ENCODE measurements at places on chromosomes 2 and 18.

DNA sequence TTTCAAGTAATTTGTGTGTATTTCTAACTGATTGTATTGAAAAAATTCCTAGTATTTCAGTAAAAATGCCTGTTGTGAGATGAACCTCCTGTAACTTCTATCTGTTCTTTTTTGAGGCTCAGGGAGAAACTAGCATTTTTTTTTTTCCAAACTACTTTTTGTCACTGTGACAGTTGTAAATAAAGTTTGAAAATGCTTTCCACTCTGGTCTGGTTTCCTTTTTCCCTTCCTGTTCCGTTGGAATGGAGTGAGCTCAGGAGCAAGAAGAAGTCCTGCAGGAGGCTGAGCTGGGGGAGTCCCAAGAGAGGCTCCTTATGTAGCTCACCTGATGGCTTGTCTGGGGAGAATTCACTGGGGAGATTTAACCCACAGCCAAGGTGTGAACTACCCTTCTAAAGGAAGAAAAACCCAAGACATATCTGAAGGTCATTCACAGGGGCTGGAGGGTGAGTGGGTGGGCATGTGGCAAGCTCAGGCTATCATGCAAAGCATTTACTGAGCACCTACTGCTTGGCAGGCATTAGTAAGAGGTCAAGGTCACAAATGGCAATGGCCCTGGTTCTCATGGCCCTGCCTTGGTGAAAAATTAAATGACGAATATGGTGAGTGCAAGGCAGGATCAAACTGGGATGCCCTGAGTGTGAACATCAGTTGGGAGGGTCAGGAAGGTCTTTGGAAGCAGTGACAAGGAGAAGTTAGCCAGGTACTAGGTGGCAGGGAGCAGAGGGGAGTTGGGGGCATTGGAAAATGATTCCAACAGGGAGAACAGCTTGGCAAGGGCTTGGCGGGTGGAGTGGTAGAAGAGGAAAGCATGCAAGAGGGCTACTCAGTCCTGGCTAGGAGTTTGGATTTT lies 28.7 kb downstream of the LBH start:
- no peak for DNase-seq

GRCh38 chr18:63282793-63283192 lies 36.8 kb downstream of the BCL2 start:
- DNase-seq = no peak

DNA sequence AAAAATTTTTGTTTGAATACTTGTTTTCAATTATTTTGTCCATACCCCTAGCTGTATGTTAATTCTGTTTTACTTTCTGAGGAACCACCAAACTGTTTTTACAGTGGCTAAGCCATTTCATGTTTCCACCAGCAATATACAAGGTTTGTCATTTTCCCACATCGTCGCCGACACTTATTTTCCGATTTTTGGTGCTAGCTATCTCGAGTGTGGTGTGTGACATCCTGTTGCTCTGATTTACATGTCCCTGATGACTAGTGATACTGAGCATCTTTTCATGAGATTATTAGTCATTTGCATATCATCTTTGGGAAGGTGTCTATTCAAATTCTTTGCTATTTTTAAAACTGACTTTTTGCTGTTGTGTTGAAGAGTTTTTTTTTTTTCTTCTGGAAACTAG lies 7.2 kb upstream of the GPC1 start:
- DNase-seq = no peak

- peak; percentile 63 for DNase-seq
Observed at GRCh38 chr2:20049637-20050036, 1.8 kb downstream of the LAPTM4A start.

GRCh38 chr2:181677912-181678586 lies 2.3 kb downstream of the NEUROD1 start:
- DNase-seq = peak; percentile 62

DNA sequence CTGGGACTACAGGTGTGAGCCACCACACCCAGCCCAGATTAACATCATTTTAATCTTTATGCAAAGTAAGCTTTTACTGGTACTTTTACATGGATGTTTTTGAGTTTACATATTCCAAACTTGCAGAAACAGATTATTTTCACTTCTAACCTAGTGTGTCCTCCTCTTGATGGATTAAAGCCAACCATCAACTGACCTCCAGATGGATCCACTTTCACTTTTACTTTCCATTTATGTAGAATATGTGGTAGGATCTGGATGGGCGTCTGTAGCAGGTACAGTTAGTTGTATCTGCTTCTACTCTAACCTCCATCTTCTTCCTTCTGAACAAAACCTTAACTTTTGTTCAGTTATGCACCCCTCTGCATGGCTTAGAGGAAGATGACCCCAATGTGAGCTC lies 264.1 kb downstream of the CDH20 start:
- DNase-seq = no peak

- no peak for DNase-seq
Observed at GRCh38 chr2:9585486-9585885, 29.9 kb upstream of the ADAM17 start.

- DNase-seq = peak; percentile 66
Observed at GRCh38 chr18:57434536-57435494, at the start of gene ONECUT2. TSS of gene ONECUT2 (plus strand) at chr18:57435374. CDS start at chr18:57435717, 343 bp downstream.

DNA sequence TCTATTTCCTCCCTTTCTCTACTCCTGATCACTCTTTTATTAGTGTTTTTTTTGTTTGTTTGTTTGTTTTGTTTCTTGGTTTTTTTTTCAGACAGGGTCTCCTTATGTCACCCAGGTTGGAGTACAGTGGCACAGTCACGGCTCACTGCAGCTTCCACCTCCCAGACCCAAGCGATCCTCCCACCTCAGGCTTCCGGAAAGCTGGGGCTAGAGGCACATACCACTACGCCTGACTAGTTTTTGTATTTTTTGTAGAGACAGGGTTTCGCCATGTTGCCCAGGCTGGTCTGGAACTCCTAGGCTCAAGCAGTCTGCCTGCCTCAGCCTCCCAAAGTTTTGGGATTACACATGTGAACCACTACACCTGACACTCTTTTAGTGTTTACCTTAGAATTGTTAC lies 122.3 kb downstream of the ATL2 start:
- no peak for DNase-seq

DNA sequence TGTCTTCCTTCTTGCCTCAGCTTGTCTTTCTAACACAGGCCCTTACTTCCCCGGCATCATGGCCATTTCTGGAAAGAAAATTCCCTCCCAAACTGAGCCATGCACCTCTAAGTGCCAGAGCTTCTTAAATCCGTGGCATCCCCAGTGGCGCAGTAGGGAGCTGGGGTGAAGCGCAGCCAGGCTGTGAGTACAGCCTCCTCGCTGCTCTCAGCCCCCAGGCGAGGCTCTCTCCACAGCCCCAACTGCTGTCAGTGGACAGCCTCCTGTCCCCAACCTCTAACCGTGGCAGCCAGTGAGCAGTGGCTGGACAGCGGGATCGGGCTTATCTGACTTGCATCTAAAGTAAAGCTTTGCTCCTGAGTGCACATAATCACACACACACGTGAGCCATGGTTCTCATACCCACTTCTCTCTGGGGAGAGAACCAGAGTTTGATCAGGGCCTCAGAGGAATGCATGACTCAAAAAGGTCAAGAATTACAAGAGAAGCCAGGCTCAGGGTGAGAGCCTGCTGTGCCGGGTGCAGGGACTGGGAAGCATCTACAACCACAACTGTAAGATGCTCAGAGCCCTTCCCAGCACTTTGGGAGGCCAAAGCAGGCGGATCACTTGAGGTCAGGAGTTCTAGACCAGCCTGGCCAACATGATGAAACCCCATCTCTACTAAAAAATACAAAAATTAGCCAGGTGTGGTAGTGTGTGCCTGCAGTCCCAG lies 50.7 kb downstream of the SFXN5 start:
- DNase-seq = no peak

- no peak for DNase-seq
Observed at GRCh38 chr18:34038086-34038485, 186.6 kb downstream of the NOL4 start.

- DNase-seq = no peak
Observed at GRCh38 chr2:19488009-19488691, 129.7 kb upstream of the OSR1 start.

DNA sequence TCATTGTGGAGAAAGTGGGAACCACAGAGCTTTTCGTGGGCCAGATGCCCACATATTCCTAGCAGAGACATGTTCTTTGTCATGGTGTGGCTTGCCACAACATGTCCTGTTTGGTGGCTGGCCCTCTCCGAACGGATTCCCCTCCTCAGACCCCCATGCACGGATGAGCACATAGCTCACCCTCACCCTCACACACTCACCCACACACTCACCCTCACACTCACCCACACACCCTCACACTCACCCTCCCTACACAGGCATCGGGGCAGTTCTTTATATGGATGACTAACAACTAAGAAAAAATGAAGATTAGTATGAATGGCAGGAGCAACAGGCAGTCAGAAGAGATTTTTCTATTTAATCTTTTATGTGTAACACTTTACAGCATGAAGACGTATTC lies 149.9 kb downstream of the ZNF236 start:
- DNase-seq = no peak

DNA sequence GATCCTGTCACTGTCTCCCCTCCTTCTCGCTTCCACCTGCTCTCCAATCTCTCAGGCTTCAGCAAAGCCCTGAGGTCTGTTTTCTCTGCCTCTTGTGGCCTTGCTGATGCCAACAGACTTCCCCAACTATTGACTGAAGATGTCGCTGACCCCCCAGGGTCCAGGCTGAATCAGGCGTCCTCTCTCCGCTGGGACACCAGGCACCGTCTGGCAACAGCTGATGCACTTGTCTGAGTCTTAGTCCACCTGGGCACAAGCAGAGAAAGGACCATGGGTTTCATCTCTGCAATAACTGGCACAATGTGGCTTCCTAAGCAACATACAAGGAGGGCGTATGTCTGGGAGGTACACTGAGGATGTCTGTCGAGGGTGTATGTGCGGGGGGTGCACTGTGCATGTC lies 248.7 kb upstream of the MYT1L start:
- no peak for DNase-seq
